ENCODE measurements at places on chromosomes 2 and 18.

DNA sequence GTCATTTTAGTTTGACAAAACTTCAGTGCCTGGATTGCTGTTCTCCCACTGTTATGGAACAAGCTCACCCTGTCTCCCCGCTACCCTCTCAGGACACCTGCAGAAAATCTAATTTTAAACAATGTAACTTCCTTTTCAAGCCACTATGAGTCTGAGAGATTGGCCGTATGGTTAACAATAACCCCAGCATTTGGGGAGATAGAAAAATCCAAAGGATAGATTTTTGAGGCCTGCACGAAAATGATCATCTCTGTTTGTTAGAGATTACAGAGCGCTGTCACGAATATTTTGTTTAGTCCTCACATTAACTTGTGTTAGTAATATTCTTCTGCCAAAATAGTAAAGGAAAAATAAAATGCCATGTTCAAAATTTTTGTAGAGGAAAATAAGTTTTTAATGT is 24.7 kb downstream of the CAB39 start:
- no peak for DNase-seq

DNA sequence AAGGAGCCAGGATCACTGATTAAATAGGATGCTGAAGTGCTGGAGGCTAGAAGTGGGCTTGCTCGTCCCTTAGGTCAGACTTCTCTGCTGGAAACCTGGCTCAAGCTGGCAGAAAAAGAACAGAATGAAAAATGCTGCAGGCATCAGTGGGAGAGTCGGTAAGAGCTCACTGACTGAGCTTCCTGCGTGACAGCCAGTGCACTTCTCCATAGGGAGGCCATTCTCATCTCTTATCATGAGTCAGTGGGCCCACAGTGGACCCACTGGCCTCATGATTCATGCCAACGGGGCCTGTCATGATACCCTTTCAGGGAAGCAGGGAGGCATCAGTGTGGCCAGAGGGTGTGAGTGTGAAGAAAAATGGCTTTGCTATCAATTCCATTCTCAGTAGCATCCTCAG is 498.2 kb downstream of the PTPRM start:
- DNase-seq, result no peak

DNA sequence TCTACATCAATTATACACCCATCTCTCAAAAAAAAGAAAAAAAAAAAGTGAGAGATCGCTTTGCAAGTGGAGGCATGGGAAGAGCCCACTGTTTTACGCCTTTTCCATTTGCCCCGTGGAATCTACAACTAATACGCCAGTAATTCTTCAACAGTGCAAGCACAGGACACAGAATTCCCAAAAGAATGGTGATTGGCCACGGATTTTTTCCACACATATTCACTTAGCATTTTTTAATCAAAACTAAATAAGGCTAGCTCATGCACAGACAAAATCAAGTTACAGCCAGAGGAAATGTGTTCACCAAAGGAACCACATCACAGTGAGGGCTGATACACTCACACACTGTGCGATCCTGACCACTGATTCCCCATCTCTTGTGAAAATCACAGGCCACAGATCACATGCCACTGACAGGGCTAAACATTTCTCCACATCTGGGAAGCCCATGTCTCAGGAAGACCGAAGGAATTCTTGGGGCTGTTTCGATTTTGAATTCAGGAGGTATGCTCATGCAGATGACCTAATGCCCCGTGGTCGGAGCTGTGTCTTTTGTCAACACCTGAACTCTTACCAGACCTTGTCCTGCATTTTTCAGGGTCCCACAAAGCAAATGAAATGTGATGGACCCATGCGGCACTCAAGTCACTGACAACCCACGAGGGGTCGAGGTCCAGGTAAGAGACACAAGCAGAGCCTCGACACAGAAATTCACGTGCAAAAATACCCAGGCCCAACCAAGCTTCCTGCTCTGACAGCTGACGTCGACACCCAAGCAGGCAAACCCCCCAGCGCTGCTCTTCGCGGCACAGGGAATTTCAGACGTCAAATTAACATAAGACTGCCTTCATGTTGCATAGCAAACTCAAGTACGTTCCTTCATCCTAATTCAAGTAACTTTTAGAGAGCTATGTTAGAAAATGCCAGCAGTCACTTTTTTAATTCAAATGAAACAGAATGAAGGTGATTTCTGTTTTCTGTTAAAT is 69.6 kb downstream of the ZNF516 start:
- DNase-seq, result no peak

DNA sequence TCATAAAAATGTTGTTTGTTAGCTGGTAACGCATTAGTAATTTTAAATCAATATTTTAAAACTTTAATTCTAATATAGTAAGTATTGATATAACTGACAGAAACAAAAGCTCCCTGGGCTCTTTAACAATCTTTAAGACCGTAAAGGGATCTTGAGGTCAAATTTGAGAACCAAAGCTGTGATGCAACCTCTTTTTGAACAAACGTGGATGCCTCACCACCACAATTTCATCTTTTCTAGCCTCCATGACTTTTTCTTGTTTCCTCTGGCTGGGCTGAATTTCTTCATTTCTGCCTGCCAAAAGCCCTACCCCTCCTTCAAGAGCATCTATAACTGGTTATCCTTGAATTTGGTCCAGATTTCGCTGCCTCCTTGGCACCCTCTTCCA is 563 bp upstream of the POLE4 start:
- no peak for DNase-seq

DNA sequence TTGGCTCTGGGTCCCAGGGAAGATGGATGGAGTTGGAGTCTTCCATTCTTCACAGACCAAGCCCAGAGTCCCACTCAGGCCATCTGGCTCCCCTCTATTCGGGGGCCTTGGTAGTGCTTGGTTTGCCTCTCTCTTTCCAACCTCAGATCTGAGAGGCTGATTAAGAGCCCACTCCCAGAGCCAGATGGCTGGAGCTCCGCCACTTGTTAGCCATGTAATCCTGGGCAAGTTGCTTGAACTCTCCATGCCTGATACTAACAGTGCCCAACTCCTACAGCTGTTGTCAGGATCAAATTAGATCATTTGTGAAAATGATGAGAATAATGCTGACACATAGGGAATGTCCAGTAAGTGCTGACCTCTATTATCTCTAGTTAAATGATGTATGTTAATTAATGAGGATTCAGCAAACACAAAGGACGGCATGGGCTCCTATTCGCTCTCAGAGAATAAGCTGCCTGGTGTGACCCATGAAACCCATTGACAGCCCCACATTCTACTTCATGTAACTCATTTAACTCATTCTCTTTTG is 46.6 kb upstream of the SLC14A1 start:
- no peak for DNase-seq

Measured in spleen (tissue), 13 donors.